ENCODE measurements at places on chromosomes 3 and 15.
A peak's percentile ranks its signal among the peaks of the same experiment; 100 is the strongest.

- no peak overlapping the region for H3K4me3 ChIP-seq
- H3K36me3 ChIP-seq: peaks cover 22% of the 10 kb centered on the region
- no peaks in the 10 kb centered on the region for H3K27me3 ChIP-seq
- H3K27ac ChIP-seq: peak overlapping the region; percentile 77
- DNase-seq: no peak
- peaks cover 64% of the 10 kb centered on the region for H3K4me1 ChIP-seq
Measured at GRCh38 chr15:41780266-41780665, 6.0 kb downstream of the MAPKBP1 start.

DNA sequence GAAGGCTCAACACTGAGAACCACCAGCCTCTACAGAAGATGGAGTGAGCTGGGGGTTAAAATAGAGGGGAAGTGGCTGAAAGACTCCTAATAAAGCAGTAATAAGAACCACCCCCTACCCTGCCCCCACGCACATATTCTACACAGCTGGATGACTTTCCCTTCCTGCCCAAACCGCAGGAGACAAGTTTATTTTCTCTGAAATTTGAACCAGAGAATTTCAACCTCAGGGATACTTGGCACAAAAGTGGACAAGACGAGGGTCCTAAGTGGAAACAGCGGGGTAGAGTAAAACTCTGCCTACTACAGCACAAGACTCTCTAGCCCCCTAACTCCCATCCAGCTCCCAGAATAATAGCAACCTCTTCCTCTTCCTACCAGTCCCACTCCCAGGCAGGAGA lies 28.4 kb downstream of the USF3 start:
- H3K4me3 ChIP-seq: no peak overlapping the region
- H3K27ac ChIP-seq: no peak overlapping the region
- H3K27me3 ChIP-seq: no peaks in the 10 kb centered on the region

GRCh38 chr3:151591441-151591840 lies 130.6 kb upstream of the IGSF10 start:
- no peak for DNase-seq
- no peak overlapping the region for H3K27ac ChIP-seq
- no peaks in the 10 kb centered on the region for H3K36me3 ChIP-seq

GRCh38 chr3:66443118-66443803 lies 57.6 kb downstream of the LRIG1 start:
- no peak overlapping the region for H3K4me3 ChIP-seq
- no peaks in the 10 kb centered on the region for H3K27me3 ChIP-seq
- peak overlapping the region; percentile 44 for H3K27ac ChIP-seq

DNA sequence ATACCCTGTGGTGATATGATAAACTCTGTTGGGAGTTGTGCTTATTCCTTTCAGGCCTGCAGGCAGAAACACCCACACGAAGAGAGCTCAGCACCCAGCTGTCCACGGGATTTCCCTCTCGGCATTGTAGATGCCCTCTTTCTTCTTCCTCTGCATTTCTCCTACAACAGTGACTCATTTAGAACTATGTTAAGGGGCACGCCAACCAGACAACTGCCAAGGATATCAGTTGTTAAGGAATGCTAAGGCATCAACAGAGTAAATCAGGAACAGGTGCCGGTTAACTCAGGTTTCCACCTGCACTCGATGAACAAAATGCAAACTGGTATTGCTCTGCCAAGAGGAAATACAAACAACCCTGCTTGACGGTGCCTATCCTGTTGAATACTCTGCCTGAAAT lies 270.0 kb upstream of the PEX5L start:
- H3K27me3 ChIP-seq: no peaks in the 10 kb centered on the region
- H3K4me3 ChIP-seq: no peak overlapping the region
- no peaks in the 10 kb centered on the region for H3K4me1 ChIP-seq
- no peak overlapping the region for H3K27ac ChIP-seq
- no peaks in the 10 kb centered on the region for H3K36me3 ChIP-seq
- DNase-seq: no peak

DNA sequence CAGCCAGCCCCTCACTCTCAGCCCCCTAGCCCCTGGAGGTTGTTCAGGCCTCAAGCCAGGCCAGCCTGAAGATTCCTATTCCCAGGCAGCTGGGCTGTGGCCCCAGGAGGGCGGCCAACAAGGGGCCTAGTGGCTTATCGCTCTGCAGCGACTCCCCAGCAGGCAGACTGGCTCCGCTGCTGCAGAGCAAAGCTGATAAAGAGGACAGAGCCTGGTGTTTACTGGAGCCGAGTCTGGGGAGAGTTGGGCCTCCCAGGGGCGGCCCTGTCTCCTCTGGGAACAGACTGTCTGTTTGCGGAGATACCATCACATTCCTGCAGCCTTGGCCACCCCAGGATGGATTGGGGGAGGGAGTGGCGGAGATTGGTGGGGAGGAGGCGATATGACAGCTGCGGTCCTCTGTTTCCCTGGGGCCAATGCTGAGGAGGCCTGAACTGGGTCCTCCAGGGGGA lies 22.4 kb upstream of the SMAD6 start:
- no peaks in the 10 kb centered on the region for H3K36me3 ChIP-seq
- H3K4me3 ChIP-seq: no peak overlapping the region
- H3K27ac ChIP-seq: no peak overlapping the region
- H3K4me1 ChIP-seq: peaks cover 6% of the 10 kb centered on the region

- no peak overlapping the region for H3K27ac ChIP-seq
- H3K4me1 ChIP-seq: no peaks in the 10 kb centered on the region
- no peaks in the 10 kb centered on the region for H3K27me3 ChIP-seq
- no peak overlapping the region for H3K4me3 ChIP-seq
- DNase-seq: no peak
Measured at GRCh38 chr3:184907681-184908649, 96.0 kb downstream of the VPS8 start.

GRCh38 chr3:194985031-194985578 lies 285.9 kb downstream of the XXYLT1 start:
- no peak for DNase-seq
- H3K36me3 ChIP-seq: no peaks in the 10 kb centered on the region
- no peaks in the 10 kb centered on the region for H3K4me1 ChIP-seq
- no peak overlapping the region for H3K27ac ChIP-seq
- H3K27me3 ChIP-seq: peaks cover 19% of the 10 kb centered on the region

GRCh38 chr15:84685304-84685703 lies 27.3 kb upstream of the NMB start:
- H3K27me3 ChIP-seq: no peaks in the 10 kb centered on the region
- H3K4me1 ChIP-seq: peaks cover 38% of the 10 kb centered on the region
- H3K27ac ChIP-seq: peak overlapping the region; percentile 67

DNA sequence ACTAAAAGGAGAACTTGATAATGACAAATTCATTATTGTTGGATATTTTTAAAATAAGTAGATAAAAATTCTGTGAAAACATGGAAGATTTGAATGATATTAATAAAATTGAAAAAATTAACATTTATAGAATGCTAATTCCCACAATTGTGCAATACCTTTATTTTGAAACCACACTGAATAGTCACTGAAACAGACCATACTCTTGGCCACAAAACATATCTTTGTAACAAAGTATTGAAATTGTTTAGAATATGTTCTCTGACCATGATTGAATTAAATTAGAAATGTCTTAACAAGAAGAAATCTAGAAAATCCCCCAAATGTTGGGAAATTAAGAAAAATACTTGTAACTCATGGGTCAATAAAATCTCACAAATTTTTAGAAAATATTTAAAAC lies 49.2 kb downstream of the ARHGAP11B start:
- no peak overlapping the region for H3K27ac ChIP-seq
- H3K36me3 ChIP-seq: peaks cover 45% of the 10 kb centered on the region
- H3K4me3 ChIP-seq: no peak overlapping the region
- no peak for DNase-seq

- no peaks in the 10 kb centered on the region for H3K36me3 ChIP-seq
- H3K4me3 ChIP-seq: no peak overlapping the region
- peaks cover 5% of the 10 kb centered on the region for H3K4me1 ChIP-seq
- H3K27me3 ChIP-seq: no peaks in the 10 kb centered on the region
Measured at GRCh38 chr3:118991775-118992174, 42.9 kb downstream of the IGSF11 start.

DNA sequence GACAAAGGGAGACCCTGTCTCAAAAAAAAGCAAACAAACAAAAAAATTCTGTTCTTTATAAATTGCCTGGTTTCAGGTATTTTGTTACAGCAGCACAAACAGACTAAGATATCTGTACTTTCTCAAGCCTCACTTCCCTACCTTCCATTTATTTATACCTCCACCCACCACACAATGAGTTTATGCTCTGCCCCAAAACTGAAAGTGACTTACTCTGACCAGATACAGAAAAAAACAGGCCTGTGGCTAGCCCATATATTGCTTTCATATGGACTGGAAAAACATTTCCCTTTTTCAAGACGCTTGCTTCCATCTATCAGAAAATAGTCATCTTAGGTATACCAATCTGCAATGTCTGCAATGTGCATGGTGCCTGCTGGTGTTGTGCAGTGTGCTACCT lies 8.7 kb upstream of the GPD1L start:
- DNase-seq: no peak
- H3K27me3 ChIP-seq: peaks cover 7% of the 10 kb centered on the region
- peaks cover 3% of the 10 kb centered on the region for H3K4me1 ChIP-seq
- no peaks in the 10 kb centered on the region for H3K36me3 ChIP-seq
- no peak overlapping the region for H3K27ac ChIP-seq

GRCh38 chr3:126107203-126107939 lies 23.4 kb upstream of the SLC41A3 start:
- H3K36me3 ChIP-seq: no peaks in the 10 kb centered on the region
- H3K4me3 ChIP-seq: no peak overlapping the region
- DNase-seq: peak; percentile 24
- H3K27me3 ChIP-seq: no peaks in the 10 kb centered on the region
- H3K4me1 ChIP-seq: no peaks in the 10 kb centered on the region

DNA sequence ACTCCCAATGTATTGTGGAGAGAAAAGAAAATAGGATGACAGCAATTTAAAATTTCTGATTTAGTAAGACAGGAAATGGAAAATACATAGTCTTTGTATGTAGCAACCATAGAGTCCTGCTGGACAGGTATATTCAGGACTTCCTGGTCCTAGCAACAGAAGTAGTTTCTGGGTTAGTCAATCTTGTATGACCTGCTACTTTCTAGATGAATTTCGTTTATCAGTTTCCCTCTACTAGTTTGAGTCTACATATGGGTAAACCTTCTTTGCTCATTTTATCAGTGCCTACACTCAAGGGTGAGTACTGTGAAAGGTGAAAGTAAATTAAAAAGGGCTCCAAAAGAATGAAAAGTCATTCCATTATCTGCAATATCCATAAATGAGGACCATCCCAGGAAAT lies 309.8 kb downstream of the UNC13C start:
- no peak overlapping the region for H3K4me3 ChIP-seq
- H3K27me3 ChIP-seq: peaks cover 3% of the 10 kb centered on the region
- no peak overlapping the region for H3K27ac ChIP-seq
- H3K36me3 ChIP-seq: no peaks in the 10 kb centered on the region

DNA sequence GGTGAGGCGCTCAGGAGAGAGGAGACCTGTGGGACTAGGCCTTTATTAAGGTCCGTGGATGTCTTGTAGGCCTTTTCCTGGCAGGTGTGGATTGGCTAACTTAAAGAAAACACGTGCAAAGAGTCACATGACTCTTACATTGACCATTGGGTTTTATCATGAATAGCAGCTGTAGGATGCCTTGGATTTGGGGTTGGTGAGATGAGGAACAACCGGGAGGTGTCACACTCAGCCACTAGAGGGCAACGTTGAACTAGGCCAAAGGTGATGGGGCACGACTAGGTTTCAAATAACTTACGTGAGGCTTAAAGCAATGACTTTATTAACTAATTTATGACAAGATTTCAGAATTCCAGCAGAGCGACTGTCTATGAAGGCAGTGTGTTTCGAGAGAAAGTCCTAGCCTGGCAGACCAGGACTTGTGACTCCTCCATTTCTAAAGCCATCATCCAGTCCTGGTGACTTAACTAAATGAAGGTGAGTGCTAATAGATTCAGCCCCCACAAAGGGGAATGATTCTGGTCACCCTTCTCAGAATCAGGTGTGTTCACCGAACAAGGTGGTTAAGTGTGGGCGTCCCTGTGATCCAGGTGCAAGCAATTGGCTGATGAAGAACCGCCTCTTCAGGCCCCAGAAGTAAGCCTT lies 345.6 kb downstream of the MCTP2 start:
- no peaks in the 10 kb centered on the region for H3K36me3 ChIP-seq
- peak; percentile 39 for DNase-seq
- peaks cover 4% of the 10 kb centered on the region for H3K4me1 ChIP-seq
- peaks cover 63% of the 10 kb centered on the region for H3K27me3 ChIP-seq
- H3K4me3 ChIP-seq: no peak overlapping the region

DNA sequence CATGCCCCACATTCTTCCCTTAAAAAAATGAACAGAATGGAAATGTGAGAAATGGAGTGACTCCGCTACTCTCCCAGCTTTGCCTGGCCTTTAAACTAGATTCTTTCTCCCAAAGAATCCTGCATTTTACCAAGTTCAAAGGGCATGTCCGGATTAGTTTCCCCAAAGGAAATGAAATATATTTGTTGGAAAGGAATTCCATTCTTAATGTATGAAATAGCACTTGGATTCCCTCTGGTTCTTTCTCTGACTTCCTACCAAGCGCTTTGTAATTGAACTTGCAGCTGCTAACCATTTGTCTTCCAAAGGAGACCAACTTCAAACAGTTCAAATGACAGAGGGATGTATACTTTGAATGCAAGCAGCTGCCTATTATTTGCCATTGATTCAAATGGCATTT lies 18.9 kb downstream of the MAP2K1 start:
- H3K4me3 ChIP-seq: no peak overlapping the region
- peaks cover 89% of the 10 kb centered on the region for H3K4me1 ChIP-seq
- H3K36me3 ChIP-seq: peaks cover 15% of the 10 kb centered on the region
- no peaks in the 10 kb centered on the region for H3K27me3 ChIP-seq
- DNase-seq: no peak

DNA sequence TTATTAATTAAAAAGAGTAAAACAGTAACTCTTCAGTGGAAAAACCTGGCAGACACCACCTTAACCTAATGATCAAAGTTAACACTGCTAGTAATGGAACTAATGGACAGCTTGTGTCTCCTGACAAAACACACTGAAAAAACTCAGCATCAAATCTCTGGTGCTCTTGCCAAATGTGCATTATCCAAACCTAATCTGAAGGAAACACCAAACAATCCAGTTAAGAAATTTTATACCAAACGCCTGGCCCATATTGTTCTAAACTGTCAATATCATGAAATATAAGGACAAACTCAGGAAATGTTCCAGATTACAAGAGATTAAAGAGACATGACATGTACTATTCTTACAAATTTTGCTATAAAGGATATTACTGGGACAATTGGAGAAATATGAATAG lies 10.4 kb downstream of the RSL24D1 start:
- H3K4me1 ChIP-seq: peaks cover 53% of the 10 kb centered on the region
- H3K36me3 ChIP-seq: peaks cover 95% of the 10 kb centered on the region
- DNase-seq: no peak
- H3K4me3 ChIP-seq: no peak overlapping the region

DNA sequence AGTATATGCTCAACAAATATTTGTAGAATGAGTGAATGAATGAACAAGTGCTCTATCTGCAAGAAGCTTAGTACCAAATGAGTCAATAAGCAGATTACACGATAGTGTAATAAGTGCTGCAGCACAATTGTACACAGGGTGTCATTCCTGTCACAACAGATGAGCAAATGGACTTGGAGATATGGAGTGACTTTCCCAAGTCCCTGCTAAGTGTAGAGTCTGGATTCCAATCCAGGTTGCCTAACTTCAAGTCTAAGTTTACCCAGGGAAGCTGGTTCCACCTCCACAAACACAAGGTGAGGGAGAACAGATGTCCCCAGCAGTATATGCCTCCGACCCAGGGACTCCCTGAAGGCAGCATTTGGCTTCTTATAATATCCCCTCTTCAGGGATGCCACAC lies 77.7 kb upstream of the RAD18 start:
- H3K27ac ChIP-seq: no peak overlapping the region
- no peaks in the 10 kb centered on the region for H3K27me3 ChIP-seq
- no peak overlapping the region for H3K4me3 ChIP-seq
- no peaks in the 10 kb centered on the region for H3K36me3 ChIP-seq
- H3K4me1 ChIP-seq: no peaks in the 10 kb centered on the region

All from activated T-cell treated with anti-CD3 and anti-CD28 coated beads, Interleukin-2, amount 50 U/mL, for 24 hours (primary cell).